ENCODE measurements at places on chromosomes 1 and 21. TPM values are rescaled to one million over a fixed set of nuclear protein-coding genes. Genes with fewer than 3 reads are reported as not detected.

Gene MARK1
- 1.0 TPM for total RNA-seq

Gene PPIAL4G
- total RNA-seq, result not detected

Gene SPATA17
- 0.25 TPM for total RNA-seq

Gene RBP7
- 2.4 TPM for total RNA-seq

Gene FCRL5
- total RNA-seq, result 2.2 TPM
